ENCODE measurements at places on chromosomes 12 and 14.

DNA sequence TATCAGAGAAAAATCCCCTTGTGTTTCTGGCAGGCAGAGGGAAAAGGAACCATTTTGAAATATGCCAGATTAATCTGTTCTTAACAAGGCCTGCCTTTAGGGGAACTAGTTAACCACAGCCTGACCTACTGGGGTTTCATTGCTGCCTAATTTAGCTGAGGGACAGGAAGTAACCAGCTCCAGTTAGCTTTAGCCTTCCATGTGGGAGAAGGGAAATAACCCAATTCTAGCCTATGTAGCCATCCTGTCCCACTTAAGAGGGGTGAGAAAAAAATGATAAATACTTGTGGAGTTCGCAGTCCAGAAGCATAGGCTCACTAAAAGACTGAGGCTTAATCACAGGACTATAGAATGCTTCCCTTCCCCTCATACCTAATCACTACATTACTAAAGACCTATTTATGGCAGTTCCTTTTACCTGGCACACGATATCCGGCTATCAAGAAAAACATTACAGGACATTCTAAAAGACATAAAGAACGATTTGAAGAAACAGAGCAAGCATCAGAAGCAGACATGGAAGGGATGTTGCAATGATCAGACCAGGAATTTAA is 22.8 kb downstream of the COX8C start:
- no peak for DNase-seq

DNA sequence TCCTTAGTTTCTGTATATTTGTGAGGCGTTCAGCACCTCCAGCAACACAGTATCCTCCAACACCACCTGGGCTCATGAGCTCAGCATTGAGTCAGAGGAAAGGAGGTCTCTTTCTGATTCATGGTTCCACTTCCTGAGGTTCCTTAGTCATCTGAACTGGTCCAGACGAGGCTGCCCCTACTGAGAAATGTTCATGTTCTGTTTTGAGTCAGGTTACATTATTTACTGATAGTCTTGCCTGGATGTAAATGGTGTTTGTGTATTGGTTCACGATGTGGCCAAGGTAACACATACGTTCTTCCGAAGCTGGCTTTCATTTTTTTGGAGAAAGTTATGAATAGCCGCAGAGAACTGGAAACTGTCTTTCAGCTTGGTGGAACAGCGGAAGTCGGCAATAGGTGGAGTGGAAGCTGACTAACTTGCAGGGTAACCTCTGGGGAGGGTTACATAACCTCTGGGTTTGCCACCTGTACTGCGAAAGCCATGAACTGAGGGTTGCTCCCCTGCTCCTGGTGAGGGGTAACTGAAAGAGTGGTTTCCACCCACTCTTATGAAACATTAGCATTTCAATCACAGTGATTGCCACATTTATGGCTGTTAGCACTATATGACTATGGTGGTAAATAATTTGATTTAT is 42.2 kb upstream of the MANSC4 start:
- DNase-seq: peak; percentile 40

GRCh38 chr12:80636832-80637231 is 70.6 kb upstream of the MYF6 start:
- DNase-seq: no peak

GRCh38 chr14:29664515-29664914 is 263.1 kb downstream of the PRKD1 start:
- DNase-seq: no peak

DNA sequence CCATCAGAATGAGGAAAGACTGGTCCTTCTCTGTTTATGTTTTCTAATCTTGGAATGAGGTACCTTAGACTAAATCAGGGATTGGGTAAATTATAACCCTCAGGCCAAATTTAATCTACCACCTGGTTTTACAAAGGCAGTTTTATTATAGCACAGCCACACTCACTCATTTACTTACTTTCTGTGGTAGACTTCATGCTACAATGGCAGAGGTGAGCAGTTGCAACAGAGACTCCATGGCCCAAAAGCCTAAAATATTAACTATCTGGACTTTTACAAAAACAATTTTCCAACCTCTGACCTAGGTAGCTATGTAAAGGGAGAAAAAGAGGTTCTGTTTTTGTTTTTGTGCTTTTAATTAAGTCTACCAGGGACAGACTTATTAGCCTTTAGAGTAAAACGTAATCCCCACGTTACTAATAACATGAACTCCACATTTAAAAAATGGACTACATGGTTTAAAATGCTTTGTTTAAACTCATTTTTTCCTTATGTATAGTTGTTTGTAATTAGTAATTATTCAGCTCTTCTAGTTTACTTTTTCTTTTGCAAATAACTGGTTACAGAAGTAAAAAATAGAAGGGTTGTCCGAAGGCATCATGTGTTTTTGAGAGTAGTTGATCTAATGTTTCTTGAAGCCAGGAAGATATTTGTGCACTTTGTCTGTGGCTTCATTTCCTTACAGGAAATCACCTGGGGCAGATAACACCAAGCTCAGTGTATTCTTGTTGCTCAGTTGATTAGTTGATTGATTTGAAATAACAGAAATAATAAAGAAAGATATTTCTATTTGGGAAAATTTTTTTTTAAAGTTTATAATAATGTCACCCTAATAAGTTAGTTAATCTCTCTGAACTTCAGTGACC is 57.6 kb upstream of the ATP2B1 start:
- no peak for DNase-seq

- no peak for DNase-seq
These were observed 266.3 kb upstream of the DIO2 start for GRCh38 chr14:80477388-80478160.

- no peak for DNase-seq
These were observed 11.1 kb downstream of the PLBD2 start for GRCh38 chr12:113369391-113369985.

DNA sequence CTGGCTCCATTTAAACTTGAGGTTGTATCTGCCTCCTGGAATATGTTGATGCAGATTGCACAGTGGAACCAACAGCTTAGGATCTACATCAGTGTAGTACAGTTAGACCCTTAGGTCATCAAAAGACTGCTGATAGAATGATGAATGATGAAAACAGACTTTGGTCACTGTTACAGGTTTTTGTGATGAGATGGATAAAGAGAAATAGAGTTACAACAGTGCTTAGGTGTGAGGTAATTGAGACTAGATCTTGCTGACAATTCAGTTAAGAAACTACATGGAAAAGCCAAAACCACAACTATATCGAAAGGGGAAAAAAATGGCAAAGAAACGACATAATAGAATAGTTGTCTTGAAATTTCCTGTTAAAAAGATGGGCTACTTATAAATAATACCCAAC is 145.7 kb upstream of the LMNTD1 start:
- no peak for DNase-seq

- DNase-seq: no peak
These were observed 1494.7 kb upstream of the TMEM132C start for GRCh38 chr12:126772171-126772864.

DNA sequence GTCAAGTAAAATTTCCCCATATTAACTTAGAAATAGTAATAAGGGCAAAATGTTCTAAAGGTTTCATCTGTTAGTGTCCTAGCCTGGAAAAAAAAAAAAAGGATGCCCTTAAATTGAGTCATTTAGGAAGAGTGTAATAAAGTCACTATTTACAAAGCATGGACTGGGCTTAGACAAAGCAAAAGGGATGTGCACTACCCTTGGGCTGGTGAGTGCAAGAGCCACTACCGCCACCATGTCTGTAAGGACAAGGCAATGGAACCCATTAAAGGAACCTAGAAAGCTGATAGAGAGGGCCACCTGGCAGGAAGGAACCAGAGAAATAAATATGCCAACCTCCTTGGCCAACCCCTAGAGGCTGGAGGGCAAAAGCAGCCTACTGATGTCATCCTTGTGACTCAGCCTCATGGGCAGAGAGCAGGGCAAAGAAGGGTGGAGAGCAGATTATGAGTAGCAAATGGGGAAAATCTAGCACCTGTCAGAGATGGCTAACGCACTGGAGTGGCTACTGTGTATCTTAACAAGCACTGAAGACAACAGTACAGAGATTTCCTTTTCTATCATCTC is 59.5 kb upstream of the FUT8 start:
- DNase-seq: no peak

DNA sequence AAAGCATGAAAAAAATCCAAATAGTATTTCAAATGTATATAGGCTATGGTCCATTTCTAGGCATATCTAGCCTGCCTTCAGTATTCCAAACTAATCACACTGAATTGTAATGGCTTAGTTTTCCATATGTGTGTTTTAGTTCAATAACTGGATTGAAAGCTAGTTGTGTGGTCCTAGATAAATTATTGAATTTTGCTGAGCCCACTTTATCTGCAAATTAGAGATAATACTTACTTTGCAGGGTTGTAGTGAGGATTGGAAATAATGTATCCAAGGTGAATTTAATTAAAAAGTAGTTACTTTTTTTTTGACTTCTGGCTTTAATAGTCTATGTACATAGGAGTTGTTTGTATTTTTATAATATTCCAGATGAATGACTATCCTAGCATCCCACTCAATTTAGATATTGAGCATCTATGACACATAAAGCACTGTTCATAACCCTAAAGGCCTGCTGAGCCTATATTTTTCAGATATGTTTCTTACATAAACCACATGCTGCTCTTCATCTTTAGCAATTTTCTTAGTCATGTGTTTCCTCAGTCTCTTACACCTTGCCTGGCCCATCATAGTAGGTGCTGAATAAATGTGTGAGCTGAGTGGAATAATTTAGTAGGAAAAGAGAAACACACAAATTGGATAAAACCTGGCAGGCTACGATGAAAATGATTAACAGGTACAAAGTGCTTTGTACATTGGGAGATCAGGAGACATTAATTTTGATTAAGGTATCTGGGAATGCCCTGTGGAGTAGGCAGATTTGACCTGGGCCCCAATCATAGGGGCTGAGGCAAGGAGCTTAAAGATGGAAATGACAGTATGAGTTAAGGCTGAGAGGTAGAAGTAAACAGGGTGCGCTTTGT is 1.1 kb upstream of the ATP23 start:
- DNase-seq: no peak

DNA sequence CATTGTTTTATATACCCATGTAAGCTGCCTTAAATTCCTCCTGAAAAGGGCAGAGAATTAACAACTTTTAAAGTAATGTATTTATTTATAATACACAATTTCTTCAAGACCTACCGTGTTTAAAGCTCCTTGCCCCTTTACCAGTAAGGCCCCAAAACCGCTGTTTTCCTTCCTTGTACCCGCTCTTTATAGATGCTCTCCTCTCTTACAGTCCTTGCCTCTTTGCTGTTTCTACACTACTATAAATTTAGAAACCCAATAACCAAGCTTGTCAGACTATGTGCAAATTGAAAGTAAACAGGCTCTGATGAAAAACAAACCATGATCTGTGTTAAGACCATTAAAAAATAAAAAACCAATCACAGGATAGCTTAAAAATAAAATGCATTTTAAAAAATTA is 3.9 kb downstream of the MPHOSPH9 start:
- no peak for DNase-seq

- DNase-seq: no peak
These were observed 182.7 kb downstream of the PCNX1 start for GRCh38 chr14:71089971-71090370.

DNA sequence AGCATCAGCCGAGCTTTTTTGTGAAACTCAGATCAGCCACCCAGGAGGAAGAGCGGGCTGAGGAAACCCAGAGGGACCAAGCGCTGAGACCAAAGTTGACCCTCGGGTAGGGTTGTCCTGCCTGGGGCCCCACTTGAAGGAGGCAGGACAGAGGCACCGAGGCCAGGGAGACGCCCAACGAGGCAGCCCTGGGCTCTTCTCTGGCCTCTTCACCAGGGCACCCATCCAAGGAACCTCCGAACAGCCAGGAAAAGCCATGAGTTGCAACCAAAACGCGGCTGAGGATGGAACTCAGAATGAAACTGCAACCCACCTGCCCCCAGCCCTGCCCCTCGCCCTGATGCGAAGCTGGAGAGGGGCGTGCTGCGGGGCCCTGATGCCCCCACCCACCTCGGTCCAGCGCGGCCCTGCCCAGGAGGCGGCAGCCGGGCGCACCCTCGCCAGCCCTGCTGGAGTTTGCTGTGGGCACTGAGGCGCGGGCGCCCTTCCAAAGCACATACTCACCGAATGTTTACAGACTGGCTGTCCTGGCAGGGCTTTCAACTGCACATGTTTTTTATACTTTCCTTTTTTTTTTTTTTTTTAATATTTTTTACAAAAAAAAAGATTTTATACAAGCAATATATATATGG is 41.9 kb downstream of the JDP2 start:
- no peak for DNase-seq

GRCh38 chr14:99507860-99508640 is 26.8 kb downstream of the CCNK start:
- DNase-seq: no peak

GRCh38 chr14:52868911-52869618 is 77.7 kb upstream of the GNPNAT1 start:
- no peak for DNase-seq

GRCh38 chr12:15206338-15206737 is 14.9 kb downstream of the RERG start:
- DNase-seq: no peak

DNA sequence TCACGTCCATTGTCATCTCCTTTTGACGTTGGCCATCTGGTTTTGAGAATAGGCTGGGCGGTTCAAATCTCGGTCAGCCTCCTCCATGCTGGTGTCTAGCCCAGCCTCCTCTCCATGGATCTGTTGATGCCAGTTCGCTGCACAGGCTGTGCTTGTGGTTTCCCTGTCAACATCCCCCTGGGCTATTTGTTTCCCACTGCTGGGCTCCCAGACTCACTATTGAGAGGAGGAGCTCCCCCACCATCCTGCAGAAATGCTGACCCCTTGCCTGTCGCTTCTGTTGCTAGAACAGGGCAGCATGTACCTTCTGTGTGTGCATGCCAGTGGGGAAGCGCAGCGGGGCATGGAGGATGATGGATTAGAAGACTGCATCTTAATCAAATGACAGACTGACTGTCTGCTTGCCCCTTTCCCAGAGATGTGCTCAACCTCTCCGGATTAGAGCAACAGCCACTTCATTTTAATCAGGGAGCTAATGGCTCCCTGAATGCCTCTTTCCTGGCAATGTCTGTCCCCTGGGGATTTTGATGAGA is 170.5 kb downstream of the TSPAN9 start:
- no peak for DNase-seq

DNA sequence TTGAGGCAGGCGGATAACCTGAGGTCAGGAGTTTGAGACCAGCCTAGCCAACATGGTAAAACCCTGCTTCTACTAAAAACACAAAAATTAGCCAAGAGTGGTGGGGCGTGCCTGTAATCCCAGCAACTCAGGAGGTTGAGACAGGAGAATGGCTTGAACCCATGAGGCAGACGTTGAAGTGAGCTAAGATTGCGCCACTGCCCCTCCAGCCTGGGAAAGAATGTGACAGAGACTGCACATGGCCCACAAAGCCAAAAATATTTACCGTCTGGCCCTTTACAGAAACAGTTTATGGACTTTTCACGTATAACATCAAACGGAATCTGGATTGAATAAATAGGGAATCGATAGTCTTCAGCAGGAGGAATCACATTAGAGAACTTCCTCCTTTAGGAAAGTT is 3.5 kb downstream of the RSRC2 start:
- DNase-seq: no peak

- DNase-seq: no peak
These were observed 9.7 kb downstream of the CKB start for GRCh38 chr14:103512701-103513611.

All from stimulated activated CD4-positive, alpha-beta T cell treated with anti-CD3 and anti-CD28 coated beads, TNF-alpha, amount 100 ng/mL, for 1 hour (primary cell).